ENCODE measurements at places on chromosomes 3 and 15.

DNA sequence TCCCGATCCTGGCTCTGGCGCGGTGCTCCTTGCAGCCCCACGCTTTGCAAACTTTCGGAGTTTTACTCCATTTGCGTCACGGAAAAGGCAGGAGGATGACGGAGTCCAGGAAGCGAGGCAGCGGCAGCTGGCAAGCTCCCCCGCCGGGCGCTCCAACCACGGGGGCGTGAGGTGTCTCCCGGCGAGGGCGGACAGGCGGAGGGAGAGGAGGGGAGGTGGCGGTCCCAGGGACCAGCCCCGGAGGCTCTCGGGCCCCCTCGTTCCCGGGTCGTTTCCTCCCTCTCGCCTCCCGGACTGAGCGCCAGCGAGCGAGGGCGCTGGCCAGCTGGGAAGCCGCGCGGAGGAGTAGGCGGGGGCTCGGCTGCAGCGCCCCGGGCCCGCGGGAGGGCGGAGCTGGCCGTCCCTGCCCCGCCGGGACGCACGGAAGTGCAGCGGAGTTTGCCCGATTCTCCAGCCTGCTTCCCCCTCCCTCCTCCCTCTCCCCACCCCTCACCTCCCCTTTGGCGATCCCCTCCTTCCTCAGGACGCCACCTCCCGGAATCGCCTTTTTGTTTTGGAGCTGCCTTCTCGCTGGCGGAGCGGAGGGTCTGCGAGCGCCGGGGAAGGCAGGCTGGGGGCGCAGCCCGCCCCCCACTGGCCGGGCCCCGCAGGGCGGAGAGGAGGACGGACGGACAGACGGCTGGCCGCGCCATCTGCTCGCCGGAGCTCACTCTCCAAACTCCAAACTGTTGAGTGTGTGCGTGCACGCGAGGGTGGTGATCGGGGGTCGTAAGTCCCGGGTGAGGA, at the start of gene SNX33:
SNX33 (plus strand) TSS at position 543 of the 786 bp plus-strand sequence. CDS start 1,191 bp downstream, outside the sequence.
- DNase-seq, result peak; percentile 90

GRCh38 chr3:186772701-186773417, 10.5 kb upstream of the EIF4A2 start:
- DNase-seq, result no peak

DNA sequence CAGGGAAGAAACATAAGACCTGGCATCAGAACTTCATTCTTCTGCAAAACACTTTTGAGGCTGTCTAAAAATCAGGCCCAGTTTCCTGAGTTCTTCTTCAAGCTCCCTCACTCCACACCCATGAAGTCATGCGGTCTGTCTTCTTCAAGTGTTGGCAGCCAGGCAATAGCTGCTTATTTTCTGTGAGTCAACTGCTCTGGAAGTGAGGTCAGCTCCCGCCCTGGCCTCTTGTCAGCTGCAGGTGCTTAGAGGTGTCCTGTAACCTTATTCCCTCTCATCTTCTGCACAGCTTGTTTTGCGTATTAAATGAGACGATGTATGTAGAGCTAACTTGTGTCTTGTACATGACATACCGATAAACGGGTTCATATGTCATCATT, 226.1 kb downstream of the ADAMTS17 start:
- no peak for DNase-seq

DNA sequence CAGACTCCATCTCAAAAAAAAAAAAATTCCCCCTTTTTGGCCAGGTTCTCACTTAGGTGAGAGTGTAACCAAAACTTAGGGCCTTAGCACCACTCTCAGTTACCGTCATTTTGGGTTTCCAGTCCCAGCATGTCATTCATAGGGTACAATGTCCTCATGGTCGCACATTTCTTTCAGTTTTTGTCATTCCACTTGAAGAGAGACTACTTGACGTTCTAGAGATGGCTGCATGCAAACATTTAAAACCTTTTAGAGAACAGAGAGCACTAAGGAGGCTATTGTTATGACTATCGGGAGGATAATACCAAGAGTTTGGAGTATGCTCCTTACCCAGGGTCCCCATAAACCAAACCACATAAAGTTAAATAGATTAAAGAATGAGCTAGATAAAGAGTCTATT, 37.9 kb upstream of the THUMPD3 start:
- no peak for DNase-seq

- no peak for DNase-seq
Observed at GRCh38 chr3:37228749-37229148, 54.4 kb upstream of the LRRFIP2 start.

DNA sequence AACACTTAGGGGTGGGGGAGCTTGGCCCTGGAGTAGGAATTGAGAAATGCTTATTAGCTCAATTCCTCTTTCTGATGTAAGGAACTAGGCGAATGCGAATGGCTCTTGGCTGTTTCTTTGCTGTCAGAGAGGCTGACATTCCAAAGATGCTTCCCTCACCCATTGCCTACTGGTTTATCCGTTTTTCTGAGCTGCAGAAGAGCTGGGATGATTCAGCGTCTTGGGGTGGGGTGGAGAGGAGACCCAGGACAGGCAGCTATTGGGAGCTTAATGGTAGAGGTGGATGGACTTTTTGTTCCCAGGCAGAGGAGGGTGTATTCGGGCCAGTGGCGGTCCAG, 9.8 kb downstream of the PLEKHO2 start:
- no peak for DNase-seq

DNA sequence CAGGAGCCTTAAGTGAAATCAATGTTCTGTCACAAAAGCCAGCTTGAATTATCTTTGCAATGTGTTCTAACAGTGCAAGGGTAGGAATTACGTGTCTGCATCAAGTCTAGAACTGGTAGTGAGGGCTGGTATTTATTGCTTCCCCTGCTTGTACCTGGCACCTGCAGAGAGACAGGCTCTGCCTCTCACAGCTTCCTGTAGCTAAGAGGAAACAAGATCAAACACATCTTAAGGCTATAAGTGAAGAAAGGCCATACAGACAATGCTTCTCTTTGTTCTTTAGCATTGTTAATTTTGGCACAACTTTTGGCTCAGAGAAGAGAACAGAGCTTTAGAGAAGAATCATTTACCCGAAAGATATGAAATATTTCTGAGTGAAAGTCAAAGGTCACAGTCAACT, 479.9 kb downstream of the GRM7 start:
- no peak for DNase-seq

DNA sequence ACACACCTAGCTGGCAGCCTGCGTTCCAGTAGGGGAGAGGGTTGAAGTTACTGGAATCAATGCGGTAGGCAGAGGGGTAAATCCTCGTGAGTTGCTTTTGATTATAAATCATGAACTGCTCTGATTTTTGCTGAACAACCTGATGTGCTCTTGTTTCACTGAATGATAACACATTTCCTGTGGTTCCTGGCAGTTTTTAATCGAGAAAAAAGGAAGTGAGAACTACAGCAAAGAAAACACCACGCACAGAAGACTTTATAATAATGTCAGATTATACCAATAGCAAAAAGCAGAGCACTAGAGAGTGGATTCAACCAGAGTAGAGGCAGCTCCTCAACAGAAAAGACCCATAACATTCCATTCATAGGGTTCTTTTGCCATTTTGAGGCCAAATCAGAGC, 200.8 kb upstream of the STRIT1 start:
- no peak for DNase-seq

DNA sequence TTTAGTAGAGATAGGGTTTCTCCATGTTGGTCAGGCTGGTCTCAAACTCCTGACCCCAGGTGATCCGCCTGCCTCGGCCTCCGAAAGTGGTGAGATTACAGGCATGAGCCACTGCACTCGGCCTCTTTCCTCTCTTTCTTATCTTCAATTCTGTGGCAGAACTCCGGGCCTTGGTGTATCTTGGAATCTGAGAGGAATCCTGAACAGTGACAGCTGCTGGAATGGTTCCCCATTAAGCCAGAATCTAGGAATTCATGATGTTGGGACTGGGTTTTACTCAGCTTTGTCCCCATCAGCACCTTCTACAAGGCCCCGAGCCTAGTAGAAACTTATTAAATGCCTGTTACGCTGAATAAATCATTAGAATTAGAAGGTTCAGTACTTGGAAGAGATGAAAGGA, 81.4 kb downstream of the GPR156 start:
- no peak for DNase-seq

DNA sequence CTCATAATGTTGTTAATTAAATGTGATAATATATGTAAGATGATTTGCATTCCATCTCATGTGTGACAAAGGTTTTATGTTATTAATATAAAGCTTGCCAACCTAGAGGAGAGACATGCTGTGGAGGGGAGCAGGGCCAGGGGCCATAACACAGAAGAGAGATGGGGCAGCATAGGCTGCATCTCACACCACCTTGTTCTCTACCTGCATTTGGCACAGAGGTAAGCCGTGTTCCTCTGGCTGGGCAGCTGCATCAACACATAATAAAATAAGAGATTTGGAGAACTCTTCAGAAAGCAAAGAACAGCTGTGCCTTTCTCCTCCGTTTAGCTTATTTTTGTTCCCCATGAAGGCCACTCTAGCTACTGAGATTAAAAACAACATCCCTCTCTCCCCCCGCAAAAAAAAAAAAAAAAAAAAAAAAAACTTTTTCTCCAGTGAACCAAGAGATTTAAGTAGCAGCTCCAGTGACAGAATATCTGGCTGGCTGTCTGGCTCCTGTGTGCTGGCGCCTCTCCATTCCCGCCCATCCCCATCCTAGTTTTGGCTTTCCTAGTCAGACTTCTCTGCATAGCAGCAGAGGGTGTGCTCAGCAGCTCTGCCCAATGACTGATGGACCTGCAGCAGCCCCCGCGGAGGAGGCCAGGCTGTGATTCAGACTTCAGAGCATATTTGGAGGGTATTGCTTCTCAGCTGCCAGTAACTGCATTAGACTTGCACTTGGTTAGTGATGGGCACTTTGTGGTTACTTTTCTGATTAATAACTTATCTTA, 52.2 kb upstream of the STXBP5L start:
- DNase-seq, result no peak

GRCh38 chr3:158713094-158713499, 19.2 kb downstream of the RARRES1 start:
- no peak for DNase-seq

DNA sequence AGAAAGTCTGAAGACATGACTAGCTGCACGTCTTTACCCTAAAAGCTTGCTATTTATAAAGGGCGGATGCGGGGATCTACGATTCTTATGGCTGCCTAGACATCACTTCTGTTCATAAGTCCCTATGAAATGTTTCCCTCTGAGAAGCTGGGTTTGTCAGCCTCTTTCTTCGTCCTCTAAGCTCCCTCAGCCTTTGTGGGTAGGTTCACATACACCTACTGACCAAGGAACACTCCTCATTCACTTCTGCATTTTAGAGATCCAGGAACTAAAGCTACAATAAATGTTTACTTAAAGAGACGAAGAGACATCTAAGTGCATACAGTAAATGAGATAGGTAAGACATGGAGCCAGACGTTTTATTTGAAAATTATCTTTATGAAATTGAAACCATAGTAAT, 16.7 kb upstream of the RAMAC start:
- DNase-seq, result no peak

DNA sequence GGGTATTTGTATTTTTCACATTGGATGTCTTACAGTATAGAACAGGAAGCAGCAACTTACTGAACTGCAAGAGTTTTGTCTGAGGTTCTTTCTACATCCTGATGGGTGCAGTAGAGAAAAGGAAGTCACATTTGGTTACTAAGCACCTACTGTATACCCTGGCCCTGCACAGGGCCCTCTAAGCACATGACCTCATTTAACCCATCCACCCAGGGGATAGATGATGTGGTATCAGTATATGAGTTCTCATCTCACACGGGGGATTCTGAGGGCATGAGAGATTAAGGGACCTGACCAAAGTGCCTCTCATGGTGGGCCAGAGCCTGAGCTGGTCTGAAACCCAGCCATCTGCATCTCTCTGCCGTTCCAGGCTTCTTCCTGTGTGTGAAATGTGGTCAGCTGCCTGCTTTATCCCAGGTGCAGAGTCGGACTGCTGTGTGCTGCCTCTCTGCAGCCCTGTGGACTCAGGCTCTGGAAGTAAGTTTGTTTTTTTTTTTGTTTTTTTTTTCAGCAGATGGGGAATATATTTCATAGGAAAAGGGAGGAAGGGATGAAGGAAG, 17.9 kb downstream of the SLC6A11 start:
- no peak for DNase-seq

GRCh38 chr3:11290743-11291680, 18.8 kb downstream of the ATG7 start:
- DNase-seq, result no peak

GRCh38 chr3:36890261-36890660, 54.6 kb downstream of the TRANK1 start:
- no peak for DNase-seq

GRCh38 chr3:10928961-10929471, 63.5 kb upstream of the SLC6A1 start:
- DNase-seq, result no peak

- DNase-seq, result no peak
Observed at GRCh38 chr3:116776880-116777785, 67.6 kb downstream of the TUSC7 start.

GRCh38 chr3:32482693-32483092, 20.0 kb downstream of the CMTM6 start:
- DNase-seq, result no peak

DNA sequence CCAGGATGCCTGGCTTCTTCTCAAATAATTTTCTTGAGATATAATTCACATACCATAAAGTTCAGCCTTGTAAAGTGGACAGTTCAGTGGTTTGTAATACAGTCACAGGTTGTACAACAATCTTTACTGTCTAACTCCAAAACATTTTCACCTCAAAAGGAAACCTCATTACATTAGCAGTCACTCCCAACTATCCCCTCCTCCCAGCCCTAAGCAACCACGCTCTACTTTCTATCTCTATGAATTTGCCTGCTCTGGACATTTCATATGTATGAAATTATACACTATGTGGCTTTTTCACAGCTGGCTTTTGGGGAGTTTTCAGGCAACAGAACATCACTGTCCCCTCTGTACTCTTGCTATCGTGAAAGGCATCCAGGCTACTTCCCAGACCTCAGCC, 17.5 kb downstream of the TGM5 start:
- no peak for DNase-seq

DNA sequence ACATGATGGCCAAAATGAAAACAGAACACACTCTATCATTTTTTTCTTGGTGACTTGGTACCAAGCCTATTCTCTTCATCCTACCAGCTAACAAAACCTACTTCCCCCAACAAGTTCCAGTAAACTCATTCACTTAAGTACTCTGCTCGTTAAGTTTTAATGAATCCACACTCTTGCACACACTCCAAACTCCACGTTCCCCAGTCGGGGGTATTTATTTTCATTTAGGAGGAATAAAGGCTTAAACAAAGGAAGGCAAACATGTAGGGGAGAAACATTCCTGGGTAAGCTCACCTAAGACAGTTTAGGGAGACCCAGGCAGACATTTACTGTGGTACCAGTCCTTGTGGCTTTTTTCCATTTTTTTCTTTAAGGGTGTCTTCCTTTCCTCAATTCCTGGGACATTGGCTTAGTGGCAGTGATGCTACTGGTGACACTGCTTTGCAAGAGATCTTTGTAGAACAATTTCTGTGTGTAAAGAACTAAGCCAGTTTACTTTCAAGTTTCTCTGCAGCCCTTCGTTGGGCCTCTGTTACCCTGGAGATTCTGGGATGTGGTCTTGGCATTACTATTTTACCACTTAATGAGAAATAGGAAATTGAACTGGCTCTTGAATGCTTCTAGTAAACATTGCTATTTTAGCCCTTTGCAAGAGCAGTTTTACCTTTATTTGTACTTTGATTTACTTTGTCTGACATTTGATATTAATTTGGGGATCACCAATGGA, 117.3 kb upstream of the C15orf61 start:
- DNase-seq, result no peak

Data from neuronal stem cell (in vitro differentiated cells).